T-helper 2 cell (primary cell): ENCODE measurements at places on chromosomes 7 and 10.

GRCh38 chr7:127342596-127342995 is 49.9 kb downstream of the ZNF800 start:
- no peak for DNase-seq

- no peak for DNase-seq
Measured at GRCh38 chr7:33876596-33877274, 28.6 kb upstream of the BMPER start.

GRCh38 chr7:31705377-31705776 is 18.4 kb downstream of the PPP1R17 start:
- no peak for DNase-seq

- no peak for DNase-seq
Measured at GRCh38 chr10:108601851-108602250, 1321.5 kb downstream of the XPNPEP1 start.

- no peak for DNase-seq
Measured at GRCh38 chr7:145909991-145910513, 206.5 kb upstream of the CNTNAP2 start.

- DNase-seq, result no peak
Measured at GRCh38 chr7:134108802-134109201, 18.3 kb upstream of the LRGUK start.

DNA sequence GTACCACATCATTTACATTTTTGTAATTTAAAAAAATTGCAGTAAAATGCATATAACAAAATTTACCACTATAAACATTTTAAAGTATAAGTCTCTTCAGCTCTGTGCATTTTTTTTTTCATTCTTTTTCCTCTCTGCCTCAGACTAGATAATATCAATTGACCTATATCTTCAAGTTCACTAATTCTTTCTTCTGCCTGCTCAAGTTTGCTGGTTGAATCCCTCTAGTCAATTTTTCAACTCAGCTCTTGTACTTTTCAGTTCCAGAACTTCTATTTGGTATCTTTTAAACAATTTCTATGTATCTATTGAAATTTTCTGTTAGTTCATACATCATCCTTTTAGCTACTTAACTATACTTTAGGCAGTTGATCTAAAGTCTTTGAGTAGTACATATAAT is 112.0 kb downstream of the MICU1 start:
- no peak for DNase-seq

- no peak for DNase-seq
Measured at GRCh38 chr7:107007007-107007891, 37.3 kb upstream of the PRKAR2B start.

GRCh38 chr7:90933041-90933440 is 331.2 kb upstream of the FZD1 start:
- no peak for DNase-seq

DNA sequence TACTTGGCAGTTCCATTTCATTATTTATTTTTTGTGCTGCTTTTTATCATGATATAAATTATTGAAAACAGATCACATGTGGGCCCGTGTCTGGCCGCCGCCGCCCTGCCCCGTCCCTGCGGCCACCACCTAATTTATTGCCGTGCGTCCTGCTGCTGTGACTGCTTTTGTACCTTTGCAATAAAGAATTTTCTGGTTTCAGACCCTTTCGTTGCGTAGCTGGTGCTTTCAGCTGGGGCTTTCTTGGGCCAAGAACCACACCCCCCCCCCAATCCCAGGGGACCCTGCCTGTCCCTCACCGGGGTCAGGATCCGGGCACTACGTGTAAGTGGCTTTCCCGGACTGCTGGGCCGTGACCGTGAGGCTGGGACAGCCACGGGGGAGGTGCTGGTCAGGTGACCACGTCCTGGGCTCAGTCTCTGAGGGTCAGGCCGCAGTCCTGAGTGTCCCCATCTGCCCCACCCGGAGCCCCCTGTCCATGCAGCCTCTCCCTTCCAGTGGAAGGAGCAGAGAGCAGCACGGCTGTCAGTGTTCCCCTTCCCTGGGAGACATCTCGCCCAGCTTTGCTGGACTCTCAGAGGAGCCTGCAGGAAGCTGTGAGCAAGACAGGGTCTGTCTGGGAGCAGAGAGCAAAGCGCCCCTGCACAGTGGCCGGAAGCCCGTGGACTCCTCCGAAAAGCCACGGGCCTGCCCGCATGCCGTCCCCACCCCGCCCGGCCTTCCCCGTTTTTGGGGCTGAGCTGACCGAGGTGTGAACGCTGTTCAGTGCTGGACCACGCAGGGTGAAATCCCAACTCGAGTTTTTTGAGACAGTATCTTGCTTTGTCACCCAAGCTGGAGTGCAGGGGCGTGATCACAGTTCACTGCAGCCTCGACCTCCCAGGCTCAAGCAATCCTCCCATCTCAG is 12.6 kb downstream of the MAFK start:
- DNase-seq, result no peak

DNA sequence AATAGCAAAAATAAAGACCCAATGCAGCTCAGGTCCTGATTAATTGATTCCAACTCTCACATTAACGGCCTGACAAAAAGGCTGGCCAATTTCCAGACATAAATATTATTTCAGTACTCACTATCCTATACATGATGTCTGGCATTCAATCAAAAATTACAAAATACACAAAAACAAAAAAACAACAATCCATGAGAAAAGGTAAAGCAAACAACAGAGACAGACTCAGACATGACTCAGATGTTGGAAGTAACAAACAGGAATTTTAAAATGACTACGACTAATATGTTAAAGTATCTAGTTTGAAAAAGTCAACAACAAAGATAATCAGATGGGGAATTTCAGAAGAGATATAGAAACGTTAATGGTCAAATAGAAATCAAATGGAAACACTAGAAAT is 152.8 kb downstream of the AMPH start:
- DNase-seq, result no peak

- DNase-seq, result peak; percentile 94
Measured at GRCh38 chr10:73246646-73247508, at the start of gene DNAJC9. Gene DNAJC9, minus strand, starts transcription at chr10:73247255. Its CDS starts 66 bp downstream, at chr10:73247189.

- DNase-seq, result no peak
Measured at GRCh38 chr10:88066319-88066718, 202.9 kb downstream of the PTEN start.

- DNase-seq, result no peak
Measured at GRCh38 chr7:92584953-92585352, 5.2 kb downstream of the FAM133B start.
